Activated gamma-delta T cell (primary cell): ENCODE measurements at places on chromosomes 7 and 10.
A peak's percentile ranks its signal among the peaks of the same experiment; 100 is the strongest.

GRCh38 chr10:132511121-132512051 is 26.2 kb upstream of the INPP5A start:
- DNase-seq: no peak

DNA sequence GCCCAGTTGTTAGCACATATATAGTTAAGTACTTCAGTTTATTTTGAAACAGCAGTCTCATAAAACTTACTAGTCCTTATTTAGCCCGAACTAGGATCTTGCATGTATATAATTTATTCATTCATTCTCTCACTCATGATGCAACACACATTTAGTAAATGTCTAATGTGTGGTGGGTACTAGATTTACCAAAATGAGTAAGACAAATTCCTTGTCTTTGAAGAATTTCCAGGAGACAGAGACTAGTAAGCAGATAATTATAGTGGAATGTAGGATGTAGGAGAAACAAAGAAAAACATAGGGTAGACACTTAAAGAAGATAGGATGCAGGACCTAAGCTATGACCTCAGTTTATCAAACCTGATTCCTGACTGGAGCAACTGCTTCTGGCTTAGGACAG is 120.2 kb upstream of the AMPH start:
- DNase-seq: no peak

DNA sequence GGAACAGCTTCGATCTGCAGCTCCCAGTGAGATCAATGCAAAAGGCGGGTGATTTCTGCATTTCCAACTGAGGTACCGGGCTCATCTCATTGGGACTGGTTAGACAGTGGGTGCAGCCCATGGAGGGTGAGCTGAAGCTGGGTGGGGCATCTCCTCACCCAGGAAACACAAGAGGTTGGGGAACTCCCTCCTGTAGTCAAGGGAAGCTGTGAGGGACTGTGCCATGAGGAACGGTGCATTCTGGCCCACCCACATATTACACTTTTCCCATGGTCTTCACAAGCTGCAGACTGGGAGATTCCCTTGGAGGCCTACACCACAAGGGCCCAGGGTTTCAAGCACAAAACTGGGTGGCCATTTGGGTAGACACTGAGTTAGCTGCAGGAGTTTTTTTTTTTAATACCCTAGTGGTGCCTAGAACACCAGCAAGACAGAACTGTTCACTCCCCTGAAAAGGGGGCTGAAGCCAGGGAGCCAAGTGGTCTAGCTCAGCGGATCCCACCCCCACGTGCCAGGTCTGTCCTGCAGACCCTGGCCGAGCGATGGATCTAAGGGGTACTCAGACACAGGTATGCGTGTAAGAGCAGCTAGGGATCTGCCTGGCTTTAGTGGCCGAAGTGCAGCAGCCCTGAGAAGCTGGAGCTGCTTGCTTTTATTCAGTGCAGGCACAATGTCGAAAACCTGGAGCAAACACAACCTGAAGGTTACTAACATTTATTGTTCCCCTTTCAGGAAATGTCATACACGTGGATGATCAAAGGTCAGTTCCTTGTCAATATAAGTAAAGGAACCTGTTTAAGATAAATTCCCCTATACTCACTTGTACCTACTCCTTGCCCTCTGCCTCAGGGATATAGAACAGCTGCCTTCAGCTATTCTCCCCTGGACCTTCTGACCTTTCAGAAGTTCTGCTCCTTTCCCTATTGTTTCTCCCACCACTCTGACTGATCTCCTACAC is 3.1 kb upstream of the SAMD9 start:
- DNase-seq: no peak

GRCh38 chr10:46522295-46523118 is 34.0 kb downstream of the GPRIN2 start:
- no peak for DNase-seq

DNA sequence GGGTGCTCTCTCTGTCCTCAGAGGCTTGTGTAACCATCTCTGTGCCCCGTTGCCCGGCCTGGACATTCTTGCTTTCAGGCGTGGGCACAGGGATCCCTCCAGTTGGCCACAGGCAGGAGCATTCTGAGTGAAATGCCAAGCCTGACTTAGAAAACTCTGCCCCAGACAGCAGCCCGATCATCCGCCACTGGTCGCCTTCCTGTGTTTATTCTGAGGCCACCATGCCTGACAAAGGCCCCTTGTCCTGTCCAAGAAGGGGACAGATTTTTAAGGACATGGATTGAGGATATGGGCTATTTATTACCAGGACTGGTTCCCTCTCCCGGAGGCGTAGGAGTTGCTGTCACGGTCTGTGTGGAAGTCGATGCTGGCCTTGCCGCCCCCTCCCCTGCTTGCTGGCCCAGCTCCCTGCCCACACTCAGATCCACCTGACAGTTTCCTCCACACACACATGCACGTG is 54.3 kb downstream of the SPOCK2 start:
- no peak for DNase-seq

DNA sequence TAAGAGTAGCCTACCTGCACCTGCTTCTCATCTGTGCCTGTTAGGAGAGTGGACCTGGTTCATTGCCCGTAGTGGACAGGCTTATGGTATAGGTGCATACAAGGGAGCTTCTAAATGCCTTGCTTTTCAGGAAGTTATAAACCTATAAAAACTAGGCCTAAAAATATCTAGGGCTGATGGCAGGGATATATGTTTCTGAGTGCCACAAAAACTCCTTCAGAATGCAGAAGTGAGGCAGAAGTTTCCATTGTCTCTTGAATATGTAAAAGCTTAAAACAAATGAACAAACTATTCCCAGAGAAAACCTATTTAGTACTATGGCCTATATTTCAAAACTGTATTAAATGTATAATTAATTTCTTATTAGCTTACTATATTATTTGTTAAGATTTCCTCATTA is 91.8 kb downstream of the RNLS start:
- no peak for DNase-seq

DNA sequence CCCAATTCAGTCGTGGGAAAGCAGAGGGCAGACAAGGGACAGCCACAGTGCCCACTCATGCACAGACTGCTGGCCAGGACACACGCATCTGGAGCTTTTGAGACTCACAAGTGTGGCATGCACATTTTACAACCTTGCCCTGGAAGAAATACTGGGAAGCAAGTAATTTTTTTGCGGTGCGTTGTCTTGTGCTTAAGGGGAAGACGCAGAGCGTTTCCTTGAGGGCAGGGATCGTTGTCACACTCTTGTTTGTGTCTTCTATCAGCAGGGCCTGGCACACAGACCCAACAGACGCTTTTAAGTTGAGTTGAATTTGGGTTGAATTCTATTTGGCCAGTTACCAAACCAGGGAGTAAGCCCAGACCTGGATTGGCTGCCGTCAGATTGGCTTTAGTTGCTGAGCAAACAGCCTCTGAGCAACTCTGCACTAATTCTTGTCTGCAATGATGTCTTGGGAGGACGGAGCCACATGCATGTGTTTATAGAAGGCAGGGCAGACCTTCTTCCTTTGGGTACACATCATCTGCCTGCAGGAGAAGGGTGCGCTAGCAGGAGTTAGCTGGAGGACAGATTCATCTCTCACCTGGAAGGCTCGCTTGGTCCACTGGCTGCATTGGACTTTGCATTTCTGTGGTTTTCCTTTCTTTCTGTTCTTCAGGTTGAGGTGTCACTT is 38.4 kb downstream of the IL2RA start:
- DNase-seq: no peak

- no peak for DNase-seq
Observed at GRCh38 chr7:112171673-112172072, 34.5 kb downstream of the DOCK4 start.

DNA sequence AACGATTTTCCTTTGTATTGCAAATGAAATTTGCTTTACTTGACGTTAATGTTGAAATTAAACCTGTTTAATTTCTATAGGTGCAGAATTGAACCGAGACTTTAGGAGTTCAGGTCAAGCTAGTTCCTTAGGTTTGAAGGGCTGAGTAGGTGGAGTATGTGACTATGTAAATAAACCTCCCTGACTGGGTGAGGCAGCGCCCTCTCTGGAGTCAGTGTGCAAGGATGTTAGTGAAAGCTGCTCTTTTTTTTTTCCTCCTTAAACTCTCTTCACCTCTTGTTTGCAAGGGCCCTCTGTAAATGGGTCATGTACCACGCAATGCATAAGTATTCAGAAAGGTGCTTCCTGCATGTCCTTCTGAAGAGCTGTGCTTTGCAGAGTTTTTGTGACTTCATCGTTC is 33.8 kb downstream of the GALNT17 start:
- DNase-seq: no peak

- DNase-seq: no peak
Observed at GRCh38 chr7:35261476-35262285, 7.8 kb upstream of the TBX20 start.

DNA sequence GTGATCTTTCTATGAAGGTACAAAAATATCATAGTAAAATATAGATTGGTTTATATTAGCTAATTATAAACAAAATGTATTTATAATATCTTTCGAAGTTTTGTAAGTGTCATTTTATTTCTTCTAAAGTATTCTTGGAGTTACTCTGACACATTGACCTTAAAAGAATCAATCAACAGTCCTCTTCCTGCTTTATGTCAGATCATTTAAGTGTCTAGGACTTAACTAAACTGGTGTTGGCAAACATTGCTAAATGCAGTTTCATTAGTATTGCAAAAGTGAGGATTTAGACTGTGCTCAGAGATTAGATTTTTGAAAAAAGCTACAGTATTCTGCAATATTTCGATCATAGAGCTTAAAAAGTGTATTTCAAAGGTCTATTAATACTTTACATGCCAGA is 10.3 kb downstream of the GLCCI1 start:
- no peak for DNase-seq

- DNase-seq: no peak
Observed at GRCh38 chr10:11326913-11327616, 284.4 kb downstream of the USP6NL start.

- DNase-seq: no peak
Observed at GRCh38 chr7:128011131-128011661, 20.0 kb downstream of the LRRC4 start.

- no peak for DNase-seq
Observed at GRCh38 chr10:20682782-20683181, 214.3 kb downstream of the NEBL start.

DNA sequence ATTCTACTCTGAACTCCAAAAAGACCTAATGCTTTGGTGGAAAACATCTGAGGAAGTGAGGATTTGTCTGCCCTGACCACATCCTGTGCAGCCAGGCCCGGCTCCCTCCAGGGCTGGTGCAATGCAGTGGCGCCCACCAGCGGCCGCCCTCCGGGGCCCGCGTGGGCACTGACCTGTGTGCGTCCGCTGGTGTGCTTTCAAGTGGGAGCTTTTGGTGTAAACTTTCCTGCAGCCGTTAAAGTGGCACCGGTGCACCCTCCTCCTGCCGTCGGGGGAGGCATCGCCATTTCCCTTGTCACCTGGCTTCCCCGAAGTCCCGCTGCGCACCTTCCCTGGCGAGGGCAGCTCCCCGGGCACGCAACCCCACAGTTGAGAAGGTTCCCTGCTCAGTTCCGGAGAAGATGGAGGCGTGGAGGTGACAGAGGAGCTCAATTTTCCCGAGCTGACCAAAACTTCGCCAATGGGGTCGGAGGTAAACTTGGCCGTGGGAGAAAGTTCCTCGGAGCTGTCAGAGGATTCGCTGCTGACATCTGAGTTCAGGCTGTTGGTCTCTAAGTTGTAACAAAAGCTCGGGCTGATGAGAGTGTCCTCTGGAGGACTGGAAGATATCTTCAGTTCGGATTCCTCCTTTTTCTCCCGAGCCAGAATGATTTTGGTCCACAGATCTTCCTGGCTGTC is 3.4 kb downstream of the KLF6 start:
- peak; percentile 47 for DNase-seq

GRCh38 chr7:95951531-95951930 is 179.2 kb downstream of the DYNC1I1 start:
- no peak for DNase-seq

DNA sequence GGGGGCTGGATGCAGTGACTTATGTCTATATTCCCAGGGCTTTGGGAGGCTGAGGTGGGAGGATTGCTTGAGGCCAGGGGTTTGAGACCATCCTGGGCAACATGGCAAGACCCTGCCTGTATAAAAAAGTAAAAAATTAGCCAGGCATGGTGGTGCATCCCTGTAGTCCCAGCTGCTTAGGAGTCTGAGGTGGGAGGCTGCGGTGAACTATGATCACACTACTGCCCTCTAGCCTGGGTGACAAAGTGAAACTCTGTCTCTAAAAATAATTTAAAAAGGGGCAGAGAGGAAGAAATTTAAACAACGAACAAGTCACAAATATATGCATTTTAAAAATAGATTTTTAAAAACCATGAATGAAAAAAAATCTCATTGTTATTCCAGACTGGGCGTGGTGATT is 46.2 kb upstream of the FEZF1 start:
- DNase-seq: no peak

GRCh38 chr7:115869801-115870200 is 160.8 kb downstream of the TFEC start:
- no peak for DNase-seq

GRCh38 chr10:79487296-79488194 is 24.8 kb upstream of the EIF5AL1 start:
- DNase-seq: no peak

DNA sequence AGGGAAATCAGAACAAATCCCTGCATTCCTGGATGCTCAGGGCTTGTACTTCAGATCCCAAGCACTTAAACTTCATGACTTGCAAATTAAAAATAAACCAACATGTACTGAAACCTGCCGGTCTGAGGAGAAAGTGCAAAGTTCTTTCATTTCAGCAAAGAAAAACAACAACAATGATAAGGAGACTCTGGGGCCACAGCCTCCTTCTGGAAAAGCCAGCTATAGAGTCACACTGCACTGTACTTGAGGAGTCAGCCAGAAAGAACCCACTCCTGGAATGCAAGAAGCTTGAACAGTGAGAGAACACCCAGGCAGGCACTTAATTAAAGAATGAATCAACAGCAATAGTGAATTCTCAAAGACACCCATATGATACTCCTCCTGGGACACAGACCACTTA is 49.7 kb upstream of the TM9SF3 start:
- DNase-seq: no peak

DNA sequence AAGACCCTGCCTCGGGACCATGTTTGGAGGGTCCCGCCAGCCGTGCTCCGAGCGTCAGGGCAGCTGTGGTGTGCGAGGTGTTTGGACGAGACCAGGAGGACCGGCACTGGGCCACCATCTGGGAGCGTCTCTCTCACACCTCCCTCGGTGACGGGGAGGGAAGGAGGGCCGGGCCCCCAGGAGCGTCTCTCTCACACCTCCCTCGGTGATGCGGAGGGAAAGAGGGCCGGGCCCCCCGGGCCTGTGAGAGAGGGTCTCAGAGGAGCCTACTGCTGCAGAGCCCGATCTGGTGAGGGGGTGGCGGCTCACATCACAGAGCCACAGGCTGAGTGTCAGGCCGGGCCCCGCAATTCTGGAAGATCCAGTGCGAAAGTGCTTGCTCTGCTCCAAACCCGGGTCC is 65.8 kb upstream of the CFAP46 start:
- no peak for DNase-seq
